ENCODE measurements at places on chromosomes 7 and 10. TPM values are rescaled to one million over a fixed set of nuclear protein-coding genes. Genes with fewer than 3 reads are reported as not detected.

DNA sequence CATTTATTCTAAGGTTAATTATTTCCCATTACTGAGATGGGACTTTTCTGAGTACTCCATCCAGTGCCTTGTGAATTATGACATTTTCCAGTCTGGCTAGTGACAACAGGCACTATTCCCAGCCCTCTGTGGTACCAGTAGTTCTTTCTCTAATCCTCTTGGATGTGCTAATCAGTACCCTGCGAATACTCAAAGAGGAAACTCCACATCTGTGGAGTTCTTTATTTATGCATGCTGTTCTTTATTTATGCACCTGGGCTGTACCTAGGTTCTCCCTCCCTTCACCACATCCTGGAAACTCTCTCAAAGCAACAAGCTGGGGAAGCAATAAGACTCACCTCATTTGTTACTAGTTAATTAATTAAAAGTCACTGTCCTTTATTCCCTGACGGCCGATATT, 83.5 kb downstream of the TSPAN12 start:
- no peak for DNase-seq

GBX1 gene
- total RNA-seq: not detected

- peak; percentile 19 for DNase-seq
These were observed 262.2 kb downstream of the WDR11 start for GRCh38 chr10:121113385-121113696.

- no peak for DNase-seq
These were observed 136.4 kb downstream of the CD36 start for GRCh38 chr7:80774843-80775242.

GRCh38 chr10:13891128-13892000, 304.6 kb downstream of the PRPF18 start:
- DNase-seq: no peak
